ENCODE measurements at places on chromosomes 3 and 15.
A peak's percentile ranks its signal among the peaks of the same experiment; 100 is the strongest.

GRCh38 chr15:67593562-67593961, 51.1 kb downstream of the MAP2K5 start:
- DNase-seq = no peak

- DNase-seq = no peak
Observed at GRCh38 chr3:108223928-108224327, 1.7 kb upstream of the IFT57 start.

DNA sequence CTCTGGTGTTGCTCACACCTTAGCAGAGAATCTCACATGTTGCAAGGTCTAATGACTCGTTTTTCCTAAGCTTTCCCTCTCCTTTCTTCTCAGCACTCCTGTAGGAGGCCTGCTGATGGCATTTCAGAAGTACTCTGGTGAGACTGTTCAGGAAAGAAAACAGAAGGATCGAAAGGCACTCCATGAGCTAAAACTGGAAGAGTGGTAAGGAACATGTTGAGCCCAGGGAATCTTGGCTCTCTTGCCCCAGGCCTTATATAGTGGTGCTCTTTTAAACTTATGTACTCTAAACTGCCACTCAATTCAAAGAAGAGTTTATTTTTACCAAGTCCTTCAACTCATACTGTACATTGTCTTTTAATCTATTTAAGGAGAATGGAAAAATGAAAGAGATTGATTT, 18.8 kb downstream of the TIMMDC1 start:
- DNase-seq = no peak

GRCh38 chr3:64345371-64345770, 120.1 kb upstream of the PRICKLE2 start:
- no peak for DNase-seq

- no peak for DNase-seq
Observed at GRCh38 chr3:54830658-54831057, 97.2 kb downstream of the LRTM1 start.

DNA sequence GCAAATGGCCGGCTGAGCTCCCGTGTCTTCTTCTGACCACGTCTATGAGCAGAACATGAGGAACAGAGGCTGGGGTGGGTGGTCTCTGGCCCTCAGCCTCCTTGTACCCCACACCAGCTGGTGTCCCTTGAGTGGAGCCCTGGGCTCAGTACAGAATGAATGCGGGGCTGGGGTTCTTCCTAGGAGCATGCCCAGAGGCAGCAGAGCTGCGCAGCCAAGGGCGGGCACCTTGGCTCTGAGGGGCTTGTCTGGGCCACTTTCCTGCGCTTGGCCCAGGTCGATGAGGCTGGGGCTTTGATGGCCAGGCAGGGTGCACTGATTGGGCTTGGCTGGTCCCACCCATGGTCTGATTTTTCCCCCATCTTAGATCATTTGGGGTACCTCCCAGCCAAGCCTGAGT, 6.4 kb downstream of the SCN5A start:
- DNase-seq = no peak

GRCh38 chr3:185317674-185318073, 45.3 kb upstream of the MAP3K13 start:
- no peak for DNase-seq

- DNase-seq = no peak
Observed at GRCh38 chr15:71083349-71083748, 31.9 kb upstream of the THSD4 start.

GRCh38 chr3:113825090-113825489, 13.5 kb upstream of the GRAMD1C start:
- DNase-seq = no peak

DNA sequence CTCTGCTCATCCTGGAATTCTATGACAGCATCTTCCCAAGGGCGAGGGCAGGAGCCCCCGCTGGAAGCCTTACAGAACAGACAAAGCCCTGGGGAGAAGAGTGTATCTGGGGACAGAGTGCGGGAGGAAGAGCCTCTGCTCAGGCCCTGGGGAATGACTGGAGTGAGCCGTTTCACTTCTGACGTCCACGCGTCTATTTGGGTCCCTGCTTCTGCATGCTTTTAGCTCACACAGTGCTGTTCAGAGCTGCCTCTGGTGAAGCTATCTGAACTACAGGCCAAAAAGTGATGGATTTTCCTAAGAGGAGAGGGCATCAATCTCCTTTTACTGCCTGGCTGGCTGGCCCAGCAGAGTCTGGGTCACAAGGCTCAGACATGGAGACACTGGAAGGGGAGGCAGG, 311.8 kb downstream of the NTRK3 start:
- no peak for DNase-seq

DNA sequence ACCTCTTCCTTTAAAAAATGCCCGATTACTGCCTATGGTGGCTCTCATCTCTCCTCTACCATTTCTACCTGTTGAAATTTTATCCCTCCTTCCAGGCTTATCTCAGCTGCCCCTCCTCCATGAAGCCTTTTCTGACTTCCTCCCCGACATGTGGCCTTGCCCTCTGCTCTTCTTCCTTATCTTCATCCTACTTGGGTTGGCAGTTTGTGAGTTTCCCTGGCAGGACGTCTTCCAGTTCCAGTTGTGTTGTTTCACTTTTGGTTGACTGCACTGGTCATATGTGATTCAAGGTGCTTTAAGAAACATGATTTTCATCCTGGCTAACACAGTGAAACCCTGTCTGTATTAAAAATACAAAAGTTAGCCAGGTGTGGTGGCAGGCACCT, 4.4 kb downstream of the DLL4 start:
- no peak for DNase-seq

GRCh38 chr3:126197854-126198584, 17.6 kb upstream of the ALDH1L1 start:
- DNase-seq = peak; percentile 12

DNA sequence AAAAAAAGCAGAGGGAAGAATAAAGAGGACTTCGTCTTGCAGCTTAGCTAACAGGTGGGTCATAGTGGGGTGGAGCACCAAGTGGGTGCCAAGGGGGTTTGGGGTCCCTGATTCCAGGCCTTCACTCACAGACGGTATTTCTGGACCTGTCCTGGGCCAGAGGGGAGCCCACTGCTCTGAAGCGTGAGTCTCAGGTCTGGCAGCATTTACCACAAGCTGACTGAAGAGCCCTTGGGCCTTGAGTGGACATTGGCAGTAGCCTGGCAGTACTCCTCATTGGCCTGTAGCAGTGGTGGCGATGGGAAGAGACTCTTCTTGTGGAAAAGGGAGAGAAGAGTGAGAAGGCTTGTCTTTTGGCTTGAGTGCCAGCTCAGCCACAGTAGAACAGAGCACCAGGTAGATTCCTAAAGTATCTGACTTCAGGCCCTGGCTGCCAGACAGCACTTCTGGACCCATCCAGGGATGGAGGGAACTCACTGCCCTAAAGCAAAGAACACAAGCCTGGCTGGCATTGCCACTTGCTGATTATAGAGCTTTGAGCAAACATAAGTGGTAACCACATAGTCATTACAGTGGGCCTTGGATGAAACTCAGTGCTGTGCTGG, 72.9 kb downstream of the GLDN start:
- DNase-seq = no peak

DNA sequence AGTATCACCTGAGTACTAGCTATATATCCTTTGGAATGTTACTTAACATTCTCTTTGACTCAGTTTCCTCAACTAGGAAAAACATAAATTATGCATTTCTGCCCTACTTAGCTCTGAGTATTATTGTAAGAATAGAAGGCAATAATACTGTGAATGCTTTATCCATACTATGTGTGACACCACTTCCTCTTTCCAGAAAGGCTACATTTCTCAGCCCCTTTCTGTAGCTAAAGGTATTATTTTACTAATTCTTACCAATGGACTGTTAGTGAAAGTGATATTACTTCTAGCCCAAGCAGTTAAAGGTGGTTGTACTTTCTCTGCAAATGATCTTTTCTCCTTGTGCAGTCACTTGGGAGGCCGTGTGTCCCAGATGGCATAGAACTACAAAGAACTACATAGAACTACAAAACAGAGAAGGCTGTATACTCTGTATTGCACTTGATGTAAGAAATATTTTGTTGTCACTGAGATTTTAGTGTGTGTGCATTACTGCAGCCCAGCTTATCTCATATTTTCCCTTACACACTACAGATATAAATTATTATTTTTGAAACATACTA, 35.1 kb downstream of the MYH15 start:
- no peak for DNase-seq

DNA sequence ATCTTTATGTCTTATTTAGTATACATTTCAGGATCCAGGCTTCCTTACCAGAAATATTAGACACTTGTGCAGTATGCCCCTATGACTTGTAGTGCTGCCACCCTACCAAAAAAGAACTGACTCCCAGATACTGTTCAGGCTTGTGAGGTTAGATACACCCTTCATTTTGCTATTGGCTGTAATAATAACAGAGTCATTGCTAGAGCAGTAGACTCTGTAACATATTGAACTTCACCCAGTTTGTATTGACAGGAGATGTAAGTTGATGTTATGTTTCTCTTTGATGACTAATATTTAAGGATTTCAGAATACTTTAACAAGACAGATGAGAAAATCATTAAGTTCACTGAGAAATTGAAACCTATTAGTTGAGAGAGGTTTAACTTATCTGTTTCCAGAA, 32.9 kb downstream of the RNF111 start:
- DNase-seq = no peak

DNA sequence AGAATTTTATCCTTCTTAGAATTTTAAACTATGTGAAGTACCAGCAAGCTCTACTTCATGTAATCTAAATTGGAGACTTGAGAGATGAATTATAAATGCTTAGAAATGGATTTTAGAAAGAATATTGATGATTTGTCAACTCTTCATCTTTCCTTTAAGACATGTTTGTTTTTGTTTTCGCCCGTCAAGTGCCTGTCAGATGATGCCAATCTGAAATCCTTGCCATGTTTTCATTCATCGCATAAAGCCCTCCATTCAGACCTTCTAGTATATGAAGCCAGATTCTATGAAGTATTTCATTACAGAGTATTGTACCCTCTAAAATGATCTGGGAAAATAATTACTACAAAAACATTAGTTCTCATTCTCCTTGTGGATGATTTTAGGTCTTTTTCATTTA, 223.2 kb upstream of the SOX2 start:
- DNase-seq = no peak

DNA sequence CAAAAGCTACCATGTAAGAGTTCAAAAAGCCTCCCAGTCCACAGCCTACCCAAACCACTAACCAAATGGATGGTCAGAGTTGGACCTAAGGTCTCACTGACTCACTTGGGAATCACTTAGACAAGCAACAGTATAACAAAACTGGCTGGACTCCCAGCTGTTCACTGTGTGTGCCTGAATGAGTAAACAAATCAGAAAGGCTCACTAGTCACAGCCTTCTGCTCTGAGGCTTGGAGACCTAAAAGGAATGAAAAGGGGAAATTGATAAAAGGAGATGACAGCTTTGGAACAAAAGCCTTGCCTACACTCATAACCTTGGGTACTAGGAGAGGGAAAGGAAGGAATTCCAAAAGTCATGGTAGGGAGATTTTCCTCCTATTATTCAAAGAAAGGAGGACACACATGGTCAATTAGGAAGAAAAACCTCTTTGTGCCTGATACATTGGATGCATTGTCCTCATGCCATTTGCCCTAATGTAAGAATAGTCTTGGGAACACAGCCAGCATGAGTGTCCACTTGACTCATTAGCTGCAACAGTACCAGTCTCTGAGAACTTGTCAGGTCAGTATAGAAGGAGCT, 92.3 kb downstream of the FRMD5 start:
- no peak for DNase-seq

- no peak for DNase-seq
Observed at GRCh38 chr3:22284559-22284958, 533.5 kb upstream of the ZNF385D start.

GRCh38 chr3:150341891-150342290, 66.2 kb upstream of the TSC22D2 start:
- no peak for DNase-seq

- no peak for DNase-seq
Observed at GRCh38 chr3:58261954-58262666, 24.5 kb downstream of the ABHD6 start.

DNA sequence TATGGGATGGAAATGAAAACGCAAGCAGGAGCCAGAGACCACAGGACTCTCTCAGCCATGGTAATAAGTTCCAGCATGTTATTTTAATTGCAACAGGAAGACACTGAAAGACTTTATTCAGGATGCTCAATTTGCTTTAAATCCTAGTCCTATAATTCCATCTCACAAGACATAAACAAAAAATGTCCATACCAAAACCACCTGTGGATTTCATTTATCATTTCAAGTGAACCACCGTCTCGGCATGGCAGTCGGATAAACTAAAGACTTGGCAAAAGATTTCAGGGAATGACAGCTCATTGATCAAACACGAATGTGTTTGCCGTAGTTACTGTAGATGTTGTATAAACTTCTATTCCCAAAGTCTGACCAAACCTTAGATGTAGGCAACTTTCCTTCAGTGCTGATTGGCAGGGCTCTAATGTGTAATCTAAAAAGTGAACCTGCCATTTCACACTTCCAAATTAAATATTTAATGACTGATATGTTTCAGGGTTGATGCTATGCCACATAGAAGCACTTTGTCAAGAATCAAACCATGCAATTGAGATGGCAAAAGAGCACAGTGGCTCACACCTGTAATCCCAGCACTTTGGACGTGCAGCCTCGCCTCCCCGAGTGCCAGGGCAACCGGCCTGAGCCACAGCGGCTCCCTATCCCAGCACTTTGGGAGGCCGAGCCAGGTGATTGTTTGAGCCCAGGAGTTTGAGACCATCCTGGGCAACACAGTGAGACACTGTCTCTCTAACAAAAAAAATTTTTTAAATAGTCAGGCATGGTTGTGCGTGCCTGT, 331.7 kb downstream of the MAGI1 start:
- no peak for DNase-seq

DNA sequence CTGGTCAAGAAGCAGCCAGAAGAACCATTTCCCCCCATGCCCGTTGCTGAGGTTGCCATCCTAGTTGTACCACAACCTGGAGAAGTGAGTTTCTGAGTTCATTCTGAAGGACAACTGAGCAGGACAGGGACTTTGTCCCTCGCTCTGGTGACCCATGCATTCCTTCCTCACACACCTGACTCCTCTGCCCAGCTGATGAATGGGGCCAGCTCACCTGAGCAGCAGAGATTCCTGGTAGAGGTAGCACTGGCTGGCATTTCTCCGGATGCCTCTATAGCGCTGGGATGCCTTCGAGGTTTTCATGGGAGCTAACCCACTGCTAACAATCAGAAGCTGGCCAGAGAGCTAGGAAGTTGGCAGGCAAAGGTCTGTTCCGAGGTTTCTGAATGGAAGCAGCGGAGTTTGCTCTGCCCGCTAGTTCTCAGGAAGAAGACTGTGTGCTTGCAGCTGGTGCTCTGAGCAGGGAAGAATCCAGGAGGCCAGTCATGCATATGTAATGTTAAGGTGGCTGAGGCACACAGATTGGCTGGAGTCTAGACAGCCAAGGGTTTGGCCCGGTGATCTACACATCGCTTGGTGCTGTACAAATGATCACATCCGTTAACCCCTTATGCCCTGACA, at the start of gene TMC3:
TSS of gene TMC3 (minus strand) at position 439 of the 621 bp plus-strand sequence. CDS start at position 303, 136 bp downstream.
- DNase-seq = no peak

- DNase-seq = peak; percentile 48
Observed at GRCh38 chr3:113947372-113948014, at the start of gene ZDHHC23. ZDHHC23 (plus strand) TSS chr3:113948013; CDS start chr3:113948803, 790 bp downstream.

DNA sequence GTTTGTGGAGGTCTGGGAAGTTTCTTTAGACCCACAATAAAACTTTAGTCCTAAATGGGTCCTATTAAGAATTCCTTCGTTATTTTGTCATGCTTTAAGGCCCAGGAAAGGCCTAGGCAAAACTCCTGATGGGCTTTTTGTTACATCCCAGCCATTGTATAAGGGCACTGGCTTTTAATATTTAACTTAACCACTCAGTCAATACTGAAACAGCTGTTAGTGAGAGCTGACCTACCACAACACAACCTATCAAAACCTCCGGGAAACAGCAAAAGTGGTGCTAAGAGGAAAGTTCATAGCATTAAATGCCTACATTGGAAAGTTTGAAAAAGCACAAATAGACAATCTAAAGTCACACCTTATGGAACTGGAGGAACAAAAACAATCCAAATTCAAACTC, 39.6 kb downstream of the ALCAM start:
- DNase-seq = no peak

Measured in activated gamma-delta T cell treated with anti-CD3 and anti-CD28 coated beads, Interleukin-2, amount 50 U/mL, for 16 hours (primary cell).